Activated CD8-positive, alpha-beta T cell treated with anti-CD3 and anti-CD28 coated beads, Interleukin-2, amount 10 ng/mL, durations not matched to agents 7 days and 5 days (primary cell): ENCODE measurements at places on chromosomes 16 and 17.

GRCh38 chr17:81405411-81405872 lies 10.2 kb downstream of the BAHCC1 start:
- no peak for DNase-seq

DNA sequence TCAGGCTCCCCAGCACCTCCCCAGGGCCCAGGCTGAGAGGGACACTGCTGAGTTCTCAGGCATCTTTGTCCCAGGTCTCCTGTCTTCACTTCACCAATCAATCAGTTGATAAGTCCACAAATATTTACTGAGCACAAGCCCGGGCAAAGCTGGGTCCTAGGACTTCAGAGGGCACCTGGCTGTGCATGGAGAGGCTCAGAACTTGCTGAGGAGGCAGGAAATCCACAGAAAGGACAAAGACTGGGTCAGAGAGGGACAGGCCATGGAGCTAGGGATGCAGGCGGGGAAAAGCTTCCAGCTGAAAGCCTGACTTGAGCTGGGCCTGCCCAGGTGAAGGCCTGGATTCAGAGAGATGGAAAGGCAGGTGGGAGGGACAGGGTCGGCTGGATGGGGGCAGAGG lies 33.2 kb upstream of the C1QL1 start:
- DNase-seq: no peak

DNA sequence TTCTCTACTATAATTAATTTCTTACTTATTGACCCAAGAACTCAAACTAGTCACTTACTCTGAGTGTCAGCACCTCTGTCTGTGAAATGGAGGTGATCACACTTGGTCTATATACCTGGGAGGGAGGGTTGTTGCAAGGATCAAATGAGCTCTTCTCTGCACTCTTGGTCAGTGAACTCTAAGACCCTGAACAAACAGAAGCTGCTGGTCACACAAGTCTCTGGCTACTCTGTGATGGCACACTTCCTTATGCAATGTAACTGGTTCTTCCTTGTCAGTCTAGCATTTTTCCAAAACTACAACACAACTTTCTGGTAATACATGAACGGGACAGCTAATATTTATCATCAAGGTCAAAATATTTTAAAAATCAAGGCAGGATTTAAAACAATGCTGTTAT lies 40.7 kb downstream of the GNA13 start:
- no peak for DNase-seq

- no peak for DNase-seq
Observed at GRCh38 chr17:73018599-73018998, 73.9 kb downstream of the SLC39A11 start.

- DNase-seq: no peak
Observed at GRCh38 chr17:40293363-40293762, 5.7 kb downstream of the CDC6 start.

GRCh38 chr17:46984892-46985291 lies 5.8 kb upstream of the RPRML start:
- DNase-seq: no peak

DNA sequence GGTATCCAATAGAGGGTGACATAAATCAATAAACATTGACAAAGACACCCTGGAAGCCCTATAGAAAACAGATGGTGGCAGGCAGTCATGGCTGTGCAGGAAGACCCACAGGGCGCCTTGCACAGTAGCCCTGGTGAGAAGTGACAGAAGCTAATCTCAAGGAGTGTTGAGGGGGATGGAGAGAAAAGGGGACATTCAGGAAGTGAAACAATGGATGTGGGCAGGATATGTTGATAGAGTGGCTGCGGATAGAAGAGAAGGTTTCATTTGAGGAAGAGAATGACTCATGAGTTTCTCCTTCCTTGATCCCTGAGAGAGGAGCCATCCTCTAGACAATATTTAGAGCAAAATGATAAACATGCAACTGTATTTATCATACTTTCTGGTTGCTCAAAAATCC lies 468.8 kb upstream of the HSBP1 start:
- DNase-seq: no peak

DNA sequence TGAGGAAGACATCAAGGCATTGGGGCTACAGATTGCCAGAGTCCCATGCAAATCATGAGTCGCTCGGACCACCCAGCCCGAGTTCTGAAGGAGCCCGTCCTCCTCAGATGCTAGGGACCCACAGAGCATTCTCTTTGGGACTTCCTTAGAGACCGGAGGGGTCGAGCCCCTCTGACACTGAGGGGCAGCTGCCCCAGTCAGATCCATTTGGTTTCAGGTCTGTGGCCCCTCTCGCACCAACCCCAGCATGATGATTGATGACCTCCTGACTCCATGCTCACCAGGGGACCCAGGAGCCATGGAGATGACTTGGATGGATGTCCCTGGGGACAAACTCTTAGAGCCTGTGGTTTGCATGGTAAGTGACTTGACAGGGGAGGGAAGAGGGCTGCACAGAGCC lies 8.0 kb downstream of the PDF start:
- DNase-seq: no peak

GRCh38 chr17:4974115-4974670 lies 6.6 kb upstream of the SPAG7 start:
- DNase-seq: no peak

DNA sequence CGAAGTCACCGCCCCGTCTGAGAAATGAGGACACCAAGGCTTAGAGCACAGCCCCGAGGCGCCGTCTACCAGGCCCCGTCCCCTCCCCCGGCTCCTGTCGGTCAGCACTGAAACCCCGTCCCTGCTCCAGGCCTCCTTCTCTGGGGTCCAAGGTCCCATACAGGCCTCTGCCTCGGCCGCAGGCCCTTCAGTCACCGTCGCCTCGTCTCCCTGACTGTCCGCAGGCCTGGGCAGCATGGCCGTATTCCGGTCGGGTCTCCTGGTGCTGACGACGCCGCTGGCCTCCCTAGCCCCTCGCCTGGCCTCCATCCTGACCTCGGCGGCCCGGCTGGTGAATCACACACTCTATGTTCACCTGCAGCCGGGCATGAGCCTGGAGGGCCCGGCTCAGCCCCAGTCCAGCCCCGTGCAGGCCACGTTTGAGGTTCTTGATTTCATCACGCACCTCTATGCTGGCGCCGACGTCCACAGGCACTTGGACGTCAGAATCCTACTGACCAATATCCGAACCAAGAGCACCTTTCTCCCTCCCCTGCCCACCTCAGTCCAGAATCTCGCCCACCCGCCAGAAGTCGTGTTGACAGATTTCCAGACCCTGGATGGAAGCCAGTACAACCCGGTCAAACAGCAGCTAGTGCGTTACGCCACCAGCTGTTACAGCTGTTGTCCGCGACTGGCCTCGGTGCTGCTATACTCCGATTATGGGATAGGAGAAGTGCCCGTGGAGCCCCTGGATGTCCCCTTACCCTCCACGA lies 617 bp downstream of the COASY start:
- no peak for DNase-seq

GRCh38 chr17:79202480-79202879 lies 127.9 kb downstream of the ENGASE start:
- DNase-seq: no peak

GRCh38 chr16:16073891-16074881 lies 124.8 kb downstream of the ABCC1 start:
- no peak for DNase-seq

DNA sequence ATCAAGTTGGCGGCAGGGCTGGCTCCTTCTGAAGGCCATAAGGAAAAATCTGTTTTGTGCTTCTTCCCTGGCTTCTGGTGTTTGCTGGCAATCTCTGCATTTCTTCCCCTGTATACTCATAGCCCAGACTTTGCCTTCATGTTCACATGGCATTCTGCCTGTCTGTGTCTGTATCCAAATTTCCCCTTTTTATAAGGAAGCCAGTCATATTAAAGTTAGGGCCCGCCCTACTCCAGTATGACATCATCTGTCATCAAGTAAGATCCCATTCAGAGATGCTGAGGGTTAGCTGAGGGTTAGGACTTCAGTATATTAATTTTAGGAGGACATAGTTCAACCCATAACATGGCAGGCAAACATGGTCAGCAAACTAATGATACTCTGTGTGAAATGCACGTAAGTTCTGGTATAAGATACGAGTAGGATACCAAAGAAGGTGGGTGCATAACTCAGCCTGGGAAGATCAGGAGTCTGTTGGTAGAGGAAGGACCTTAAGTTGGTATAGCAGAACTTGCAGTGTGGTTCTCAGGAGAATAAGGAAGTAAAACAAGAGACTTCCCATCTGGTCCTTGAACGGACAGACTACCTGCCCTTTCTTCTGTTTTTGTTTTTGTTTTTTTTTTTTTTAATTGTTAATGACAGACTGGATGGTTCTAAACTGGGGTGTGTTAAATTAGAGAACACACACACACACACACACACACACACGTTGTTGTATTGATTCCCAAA lies 13.9 kb downstream of the MAP2K6 start:
- no peak for DNase-seq
